ENCODE measurements at places on chromosomes 5 and 9.

DNA sequence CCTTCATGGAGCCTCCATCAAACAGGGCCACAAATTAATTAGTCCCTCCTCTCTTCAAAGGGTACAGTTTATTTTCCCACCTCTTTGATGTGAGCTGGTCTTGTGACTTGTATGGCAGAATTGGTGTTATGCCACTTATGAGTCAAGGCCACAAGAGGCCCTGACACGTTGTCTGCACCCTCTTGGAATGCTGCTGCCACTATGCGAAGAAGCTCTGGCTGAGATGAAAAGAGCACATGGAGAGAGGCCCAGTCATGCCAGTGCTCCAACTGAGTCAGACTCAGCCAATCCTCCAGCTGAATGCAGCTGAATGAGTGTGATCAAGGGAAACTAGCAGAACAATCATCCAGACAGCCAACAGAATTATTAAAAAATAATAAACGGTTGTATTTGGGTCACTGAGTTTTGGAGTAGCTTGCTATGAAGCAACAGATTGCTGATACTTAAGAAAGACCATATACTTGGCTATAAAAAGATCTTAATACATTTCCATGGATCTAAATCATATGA is 128.3 kb downstream of the MARCHF11 start:
- no peak for DNase-seq

DNA sequence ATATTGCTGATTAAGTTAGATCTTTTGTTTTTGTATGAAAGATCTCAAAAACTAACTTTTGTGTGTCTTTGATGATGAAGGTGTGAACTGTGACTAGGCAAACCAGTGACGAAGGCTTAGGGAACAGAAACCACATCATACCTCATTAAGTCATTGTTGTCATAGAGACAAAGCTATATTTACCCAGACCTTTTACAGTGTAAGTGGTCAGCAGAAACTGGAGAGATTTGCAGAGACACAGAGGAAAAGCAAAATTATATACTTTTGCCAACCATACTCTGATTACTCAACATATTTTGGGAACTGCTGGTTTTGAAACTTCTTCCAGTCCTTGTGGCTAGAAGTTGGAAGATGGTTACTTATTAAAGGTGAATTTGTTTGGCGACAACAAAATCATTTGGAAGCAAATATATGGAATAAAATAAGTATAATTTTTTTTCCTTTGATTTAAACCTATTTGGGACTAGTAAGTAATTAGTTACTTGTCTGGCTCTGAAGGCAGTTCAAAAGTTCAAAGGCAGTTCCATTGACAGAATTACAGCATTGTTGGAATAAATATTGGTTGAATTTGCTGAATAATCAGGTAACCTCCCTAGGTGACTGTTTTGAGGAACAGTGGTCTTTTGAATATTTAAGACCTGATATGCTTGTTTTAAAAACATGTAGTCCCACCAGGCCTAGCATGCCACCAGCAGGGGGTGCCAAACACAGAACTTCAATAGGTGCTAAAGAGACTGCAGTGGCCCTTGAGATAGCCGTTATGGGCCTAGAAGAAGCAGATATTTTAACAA is 103.8 kb downstream of the RPS23 start:
- no peak for DNase-seq

GRCh38 chr5:154101184-154101583 is 62.4 kb downstream of the MFAP3 start:
- no peak for DNase-seq

- no peak for DNase-seq
Observed at GRCh38 chr5:132019857-132020555, 8.5 kb upstream of the ACSL6 start.

DNA sequence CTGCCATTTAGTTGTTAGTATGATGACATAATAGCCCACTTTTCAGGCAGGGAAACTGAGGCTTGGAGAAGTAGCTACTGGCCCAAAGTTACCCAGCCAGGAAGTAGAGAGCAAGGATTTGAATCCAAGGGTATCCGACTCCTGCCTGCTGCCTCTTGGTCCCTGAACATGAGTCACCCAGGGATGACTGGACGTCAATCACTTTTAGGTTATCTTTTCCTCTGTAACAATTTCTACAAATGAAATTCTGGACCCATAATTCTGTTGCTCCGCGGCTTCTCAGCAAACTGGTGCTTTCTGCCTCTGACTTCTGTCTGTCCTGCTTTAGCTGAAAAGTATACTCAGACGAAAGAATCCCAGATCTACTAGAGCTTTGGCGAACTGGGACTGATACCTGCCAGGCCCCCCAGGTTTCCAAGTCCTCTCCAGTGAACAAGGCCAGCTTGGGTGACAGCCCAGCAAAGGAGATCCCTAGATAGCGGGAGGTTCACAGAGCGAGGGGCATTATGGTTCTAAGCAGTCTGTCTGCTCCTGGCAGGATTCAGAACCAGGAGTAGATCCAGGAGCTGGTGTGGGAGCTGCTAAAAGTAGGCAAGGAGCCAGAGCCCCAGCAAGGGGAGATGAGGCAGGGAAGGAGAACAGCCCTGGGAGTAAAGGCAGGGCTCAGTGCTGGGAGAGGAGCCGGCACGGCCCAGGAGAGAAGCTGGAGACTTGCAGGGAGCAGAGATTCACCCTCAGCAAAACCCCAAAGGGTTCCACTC is 20.6 kb downstream of the OLFML2A start:
- no peak for DNase-seq

DNA sequence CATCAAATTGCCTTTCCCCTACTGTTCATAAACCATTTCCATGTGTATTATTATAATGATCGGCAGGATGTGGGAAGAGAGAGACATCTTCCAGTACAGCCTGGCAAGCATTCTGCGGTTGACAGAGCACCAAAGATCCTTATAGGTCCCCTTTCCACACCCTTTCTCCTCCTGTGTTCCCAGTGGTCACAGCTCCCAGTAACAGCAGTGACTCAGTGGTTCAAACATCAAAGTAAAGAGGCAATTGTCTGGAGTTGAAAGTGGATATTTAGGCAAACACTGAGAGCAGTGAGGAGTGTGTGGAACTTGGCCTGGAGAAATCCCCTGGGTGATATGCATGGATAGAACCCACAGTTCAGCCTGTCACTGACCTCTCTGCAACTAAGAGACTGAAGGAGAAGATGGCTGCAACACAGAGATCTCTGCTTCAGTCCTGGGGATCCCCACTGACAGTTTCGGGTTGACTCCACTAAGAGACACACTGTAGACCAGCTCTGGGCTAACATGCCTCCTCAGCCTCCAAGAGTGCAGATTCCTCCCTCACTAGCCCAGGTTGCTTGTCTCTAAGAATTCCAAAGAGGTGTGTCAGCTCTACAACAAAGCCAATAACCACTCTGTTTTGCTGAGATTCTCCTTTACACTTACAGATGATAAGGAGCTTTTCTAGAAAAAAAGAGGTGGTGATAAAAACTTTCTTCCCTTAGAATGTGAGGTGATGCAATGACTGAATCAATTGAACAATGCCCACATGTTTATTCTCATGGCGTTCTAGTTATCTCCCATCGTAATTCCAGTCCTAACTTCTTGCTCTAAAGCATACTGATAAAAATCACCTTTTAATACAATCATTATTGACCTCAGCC is 94.4 kb upstream of the IL6ST start:
- DNase-seq: no peak

- DNase-seq: no peak
Observed at GRCh38 chr5:154367101-154367500, 78.7 kb upstream of the SAP30L start.

DNA sequence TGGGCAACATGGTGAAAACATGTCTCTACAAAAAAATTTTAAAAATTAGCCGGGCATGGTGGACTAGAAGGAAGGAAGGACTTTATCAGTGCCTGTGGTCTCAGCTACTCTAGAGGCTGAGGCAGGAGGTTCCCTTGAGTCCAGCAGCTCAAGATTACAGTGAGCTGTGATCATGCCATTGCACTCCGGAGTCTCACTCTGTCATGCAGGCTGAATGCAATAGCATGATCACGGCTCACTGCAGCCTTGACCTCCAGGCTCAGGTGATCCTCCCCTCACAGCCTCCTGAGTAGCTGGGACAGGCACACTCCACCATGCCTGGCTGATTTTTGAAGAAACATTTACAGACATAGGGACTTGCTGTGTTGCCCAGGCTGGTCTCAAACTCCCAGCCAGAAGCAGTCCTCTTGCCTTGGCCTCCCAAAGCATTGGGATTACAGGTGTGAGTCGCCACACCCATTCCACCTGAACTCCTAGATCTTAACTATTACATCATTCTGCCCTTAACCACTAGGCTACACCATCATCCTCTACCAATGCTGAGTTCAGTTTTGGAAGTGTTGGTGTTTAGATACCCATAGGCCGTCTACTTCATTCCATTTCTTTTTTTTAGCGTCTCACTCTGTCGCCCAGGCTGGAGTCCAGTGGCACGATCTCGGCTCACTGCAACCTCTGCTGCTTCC is 2.0 kb upstream of the URM1 start:
- DNase-seq: no peak

DNA sequence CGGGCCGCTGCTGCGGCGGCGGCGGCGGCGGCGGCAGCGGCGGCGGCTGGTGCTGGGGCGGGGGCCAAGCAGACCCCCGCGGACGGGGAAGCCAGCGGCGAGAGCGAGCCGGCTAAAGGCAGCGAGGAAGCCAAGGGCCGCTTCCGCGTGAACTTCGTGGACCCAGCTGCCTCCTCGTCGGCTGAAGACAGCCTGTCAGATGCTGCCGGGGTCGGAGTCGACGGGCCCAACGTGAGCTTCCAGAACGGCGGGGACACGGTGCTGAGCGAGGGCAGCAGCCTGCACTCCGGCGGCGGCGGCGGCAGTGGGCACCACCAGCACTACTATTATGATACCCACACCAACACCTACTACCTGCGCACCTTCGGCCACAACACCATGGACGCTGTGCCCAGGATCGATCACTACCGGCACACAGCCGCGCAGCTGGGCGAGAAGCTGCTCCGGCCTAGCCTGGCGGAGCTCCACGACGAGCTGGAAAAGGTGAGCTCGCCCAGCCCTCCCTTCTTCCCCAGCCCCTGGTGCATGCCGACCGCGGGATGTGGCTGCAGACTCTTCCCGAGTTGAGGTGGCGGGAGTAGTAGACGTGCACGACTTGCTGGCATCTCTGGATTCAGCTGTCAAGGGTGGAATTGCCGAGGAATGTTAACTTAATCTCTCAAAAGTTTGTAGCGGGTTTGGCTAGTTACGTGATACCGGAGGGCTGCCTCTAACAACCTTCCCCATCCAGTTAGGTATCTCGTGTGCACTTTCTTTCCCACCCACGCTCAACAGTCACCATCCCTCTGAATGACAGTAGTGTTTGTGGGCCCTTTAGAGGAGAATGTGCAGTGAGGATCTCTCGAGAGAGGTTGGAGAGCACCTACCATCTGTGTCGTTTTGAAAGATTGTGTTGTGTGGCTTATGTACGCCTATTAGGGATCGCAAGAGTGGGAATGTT is 932 bp downstream of the SLC12A2 start:
- no peak for DNase-seq

DNA sequence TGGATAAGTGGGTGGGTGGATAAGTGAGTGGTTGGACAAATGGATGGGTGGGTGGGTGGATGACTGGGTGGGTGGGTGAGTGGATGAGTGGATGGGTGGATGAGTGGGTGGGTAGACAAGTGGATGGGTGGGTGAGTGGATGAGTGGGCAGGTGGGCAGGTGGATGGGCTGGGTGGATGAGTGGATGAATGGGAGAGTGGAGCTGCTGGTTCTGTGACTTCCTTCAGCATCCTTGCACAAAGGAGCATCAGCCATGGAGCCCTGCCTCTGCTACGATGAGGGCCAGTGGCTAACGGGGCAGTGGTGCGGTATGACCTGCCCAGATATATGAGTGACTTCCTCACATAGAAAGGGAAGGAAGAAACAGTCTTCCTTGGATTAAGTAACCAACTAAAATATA is 398.7 kb upstream of the IRX4 start:
- no peak for DNase-seq

DNA sequence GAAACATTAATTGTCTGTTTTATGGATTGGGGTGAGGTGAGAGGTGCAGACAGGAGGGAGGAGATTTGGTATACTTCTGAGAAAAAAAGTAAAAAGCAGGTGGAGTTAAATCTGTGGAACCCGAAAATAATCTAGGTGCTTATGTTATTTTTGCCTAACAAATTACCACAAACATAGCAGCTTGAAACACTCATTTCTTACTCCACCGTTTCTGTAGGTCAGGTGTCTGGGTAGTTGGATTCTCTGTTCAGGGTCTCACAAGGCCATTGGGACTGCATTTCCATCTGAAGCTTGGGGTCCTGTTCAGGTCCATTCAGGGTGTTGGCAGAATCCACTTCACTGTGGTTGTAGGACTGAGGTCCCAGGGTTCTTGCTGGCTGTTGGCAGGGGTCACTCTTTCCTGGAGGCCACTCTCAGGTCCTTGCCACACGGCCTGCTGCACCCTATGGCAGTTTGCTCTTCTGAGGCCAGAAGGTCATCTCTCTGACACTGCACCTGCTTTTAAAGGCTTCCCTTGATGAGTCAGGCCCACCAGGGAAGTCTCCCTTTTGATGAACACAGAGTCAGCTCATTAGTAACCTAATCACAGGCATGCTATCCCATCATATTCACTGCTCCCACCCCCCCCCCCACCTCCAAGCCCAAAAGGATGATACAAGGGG is 82.2 kb downstream of the TRIO start:
- no peak for DNase-seq

GRCh38 chr9:36996706-36997086 is 37.4 kb downstream of the PAX5 start:
- no peak for DNase-seq

- DNase-seq: no peak
Observed at GRCh38 chr5:106801554-106801953, 869.2 kb downstream of the EFNA5 start.

GRCh38 chr5:71471193-71471592 is 15.7 kb downstream of the BDP1 start:
- DNase-seq: no peak

GRCh38 chr9:126337729-126338372 is 11.2 kb downstream of the MVB12B start:
- no peak for DNase-seq

DNA sequence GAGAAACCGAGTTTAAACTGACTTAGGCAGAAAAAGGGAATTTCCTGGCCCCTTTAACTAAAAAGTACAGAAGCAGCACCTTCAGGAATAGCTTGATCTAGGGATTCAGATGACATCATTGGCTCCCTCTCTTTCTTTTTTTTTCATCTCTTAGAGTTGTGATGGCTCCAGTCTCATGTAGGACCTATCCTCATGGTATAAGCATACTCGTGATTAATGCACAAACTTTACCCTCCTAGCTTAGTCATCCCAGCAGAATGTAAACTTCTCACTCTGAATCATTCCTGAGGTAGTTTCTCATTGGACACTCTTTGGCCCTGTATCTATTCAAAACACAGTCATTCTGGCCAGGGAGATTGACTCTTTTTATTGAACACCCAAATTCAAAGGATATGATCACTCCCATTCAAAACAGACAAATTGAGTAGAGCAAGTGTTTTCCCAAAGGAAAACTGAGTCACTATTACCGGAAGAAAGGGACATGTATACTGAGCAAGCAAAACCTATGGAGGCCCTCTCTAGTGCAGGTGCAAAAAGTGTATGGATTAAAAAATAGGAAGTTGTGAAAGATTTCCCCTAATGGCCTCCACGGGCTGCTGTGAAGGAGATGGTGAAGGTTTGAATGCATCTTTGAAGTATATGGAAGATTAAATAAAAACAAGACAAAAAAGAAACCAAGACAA is 27.6 kb upstream of the SMIM23 start:
- DNase-seq: no peak
